NK-92 treated with Interleukin-12 subunit alpha and Interleukin-12 subunit beta, amount 100 ng/mL, for 24 hours (cell line): ENCODE measurements at places on chromosomes 6 and 20.

GRCh38 chr6:81623106-81623759 is 129.2 kb downstream of the TENT5A start:
- no peak for DNase-seq

DNA sequence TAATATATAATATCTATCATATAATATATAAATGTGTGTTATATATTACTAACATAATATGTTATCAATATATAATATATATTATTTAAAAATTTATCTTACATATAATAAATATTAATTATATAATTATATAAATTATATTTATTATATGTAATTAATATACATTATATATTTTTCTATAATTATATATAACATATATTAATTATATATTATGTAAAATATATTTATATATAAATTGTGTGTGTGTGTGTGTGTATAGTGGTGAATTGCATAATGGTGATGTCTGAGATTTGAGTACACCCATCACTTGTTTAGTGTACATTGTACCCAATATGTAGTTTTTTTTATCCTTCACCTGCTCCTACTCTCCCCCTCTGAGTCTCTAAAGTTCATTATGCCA is 205.9 kb upstream of the KCNG1 start:
- no peak for DNase-seq

GRCh38 chr6:28693751-28694443 is 168.2 kb downstream of the GPX5 start:
- DNase-seq: no peak

GRCh38 chr20:38108986-38109541 is 56.0 kb downstream of the TGM2 start:
- no peak for DNase-seq

GRCh38 chr20:23361119-23361475 is 885 bp upstream of the GZF1 start:
- DNase-seq: no peak

- DNase-seq: no peak
Measured at GRCh38 chr20:47392721-47393073, 36.2 kb upstream of the ZMYND8 start.
